Stomach (tissue), 19 donors: ENCODE measurements at places on chromosomes 6 and 20. TPM values are rescaled to one million over a fixed set of nuclear protein-coding genes. Genes with fewer than 3 reads are reported as not detected.

The ARMC12 gene
- polyA plus RNA-seq: 1.1 TPM

The VIP gene
- polyA plus RNA-seq: not detected

The GNAS-AS1 gene
- 0.15 TPM for polyA plus RNA-seq

The XKR7 gene
- polyA plus RNA-seq: 0.06 TPM

The RAET1L gene
- 5.0 TPM for polyA plus RNA-seq

The SCRT2 gene
- not detected for polyA plus RNA-seq
